ENCODE measurements at places on chromosomes 2 and 18.

DNA sequence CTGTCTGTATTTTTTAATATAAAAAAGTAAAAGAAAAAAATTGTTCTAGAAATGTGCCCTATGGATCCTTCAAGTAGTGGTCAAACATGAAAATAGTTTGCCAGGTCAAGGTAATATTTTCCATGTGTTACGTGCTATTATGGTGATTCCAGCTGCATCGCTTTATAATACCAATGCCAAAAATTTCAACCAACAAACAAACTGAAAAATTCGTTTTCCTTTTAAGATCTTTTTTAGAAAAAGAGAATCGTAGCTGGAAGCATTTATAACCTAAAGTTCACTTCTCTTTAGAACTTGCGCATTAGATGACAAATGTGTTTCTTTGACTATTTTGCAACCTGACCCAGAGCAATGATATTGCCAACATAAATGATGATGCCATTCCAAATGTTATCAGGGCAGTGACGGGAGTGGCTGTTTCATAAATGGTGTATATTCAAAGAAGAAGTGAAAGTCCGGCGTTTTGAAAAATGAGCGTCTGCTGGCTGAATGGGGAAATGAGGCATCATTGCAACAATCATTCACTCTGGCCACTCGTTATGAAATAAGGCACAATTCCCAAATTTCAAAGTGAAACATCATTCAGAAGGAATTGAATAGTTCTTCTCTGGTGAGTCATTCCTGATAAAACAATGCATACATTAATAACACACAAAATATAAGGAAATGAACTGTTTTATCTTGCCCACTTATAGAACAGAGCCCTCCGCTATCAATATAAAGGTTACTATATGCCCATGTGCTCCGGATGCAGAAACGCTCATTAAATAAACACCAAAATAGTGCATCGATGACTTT lies 297.4 kb downstream of the TGIF1 start:
- DNase-seq, result no peak

DNA sequence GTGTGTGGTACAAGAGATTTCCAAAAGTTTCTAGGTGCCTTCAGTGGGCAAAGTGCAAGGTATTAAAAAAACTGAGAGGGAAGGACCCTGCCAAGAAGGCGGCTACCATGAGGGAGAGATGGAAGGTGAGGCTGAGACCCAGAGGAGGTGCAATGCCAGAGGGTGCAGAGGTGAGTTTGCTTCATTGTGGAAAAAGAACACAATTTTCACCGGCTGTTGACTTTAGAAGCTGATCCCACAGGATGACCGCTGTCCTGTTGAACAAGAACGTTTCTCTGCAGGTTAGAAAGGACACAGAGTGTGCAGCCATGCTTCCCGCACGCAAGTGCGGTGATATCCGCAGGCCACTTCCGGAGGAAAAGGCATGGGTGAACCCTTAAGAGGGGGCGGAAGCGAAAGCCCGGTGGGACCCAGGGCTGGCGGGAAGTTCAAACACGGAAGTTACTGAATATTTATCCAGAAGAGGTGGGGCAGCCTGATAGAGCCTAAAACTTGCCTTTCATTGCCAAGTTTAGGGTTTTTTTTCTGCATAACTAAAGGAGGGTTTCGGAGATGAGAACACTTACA lies 16.6 kb downstream of the SP110 start:
- no peak for DNase-seq

- DNase-seq, result no peak
Observed at GRCh38 chr2:111705711-111706336, 178.2 kb downstream of the ANAPC1 start.

DNA sequence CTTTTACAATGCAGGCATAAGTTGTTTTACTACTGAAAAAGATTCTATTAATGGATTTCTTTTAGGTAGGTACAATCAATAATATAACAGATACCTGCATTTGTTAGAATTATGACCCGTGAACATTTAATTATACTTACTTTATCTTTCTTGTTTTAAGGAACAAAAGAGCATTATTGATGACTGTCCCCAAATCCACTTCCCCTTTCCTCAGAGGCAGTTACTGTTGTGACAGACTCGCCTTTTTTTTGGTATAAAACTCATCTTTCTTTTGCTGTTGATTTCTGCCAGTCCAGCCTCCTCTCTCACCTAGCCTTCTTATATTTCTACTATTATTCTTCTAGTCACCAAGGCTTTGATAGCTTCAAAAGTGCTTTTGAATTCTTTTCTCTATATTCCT lies 12.1 kb downstream of the ACTR3 start:
- no peak for DNase-seq

DNA sequence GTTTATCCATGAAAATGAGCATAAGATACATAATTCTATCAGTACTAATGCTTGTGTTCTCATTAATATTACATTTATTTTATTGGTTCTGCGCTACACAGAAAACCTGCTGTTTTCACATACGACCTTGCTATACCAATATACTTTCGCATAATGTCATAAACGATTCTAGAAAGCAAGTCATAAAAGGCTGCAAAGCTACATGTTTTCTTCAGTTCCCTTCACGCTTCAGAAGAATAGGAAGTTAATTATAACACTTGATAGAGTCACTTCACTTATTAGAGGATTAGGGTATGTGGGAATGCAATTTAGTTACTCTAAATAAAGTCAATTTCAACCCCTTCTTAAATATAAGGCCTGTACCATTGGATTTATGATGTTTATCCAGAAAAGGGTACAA lies 29.0 kb downstream of the PSME4 start:
- no peak for DNase-seq

- no peak for DNase-seq
Observed at GRCh38 chr2:180144338-180144813, 137.3 kb upstream of the CWC22 start.

- DNase-seq, result no peak
Observed at GRCh38 chr18:62797329-62797728, 82.0 kb downstream of the PHLPP1 start.

- DNase-seq, result no peak
Observed at GRCh38 chr18:55419132-55419946, 168.7 kb downstream of the TCF4 start.

DNA sequence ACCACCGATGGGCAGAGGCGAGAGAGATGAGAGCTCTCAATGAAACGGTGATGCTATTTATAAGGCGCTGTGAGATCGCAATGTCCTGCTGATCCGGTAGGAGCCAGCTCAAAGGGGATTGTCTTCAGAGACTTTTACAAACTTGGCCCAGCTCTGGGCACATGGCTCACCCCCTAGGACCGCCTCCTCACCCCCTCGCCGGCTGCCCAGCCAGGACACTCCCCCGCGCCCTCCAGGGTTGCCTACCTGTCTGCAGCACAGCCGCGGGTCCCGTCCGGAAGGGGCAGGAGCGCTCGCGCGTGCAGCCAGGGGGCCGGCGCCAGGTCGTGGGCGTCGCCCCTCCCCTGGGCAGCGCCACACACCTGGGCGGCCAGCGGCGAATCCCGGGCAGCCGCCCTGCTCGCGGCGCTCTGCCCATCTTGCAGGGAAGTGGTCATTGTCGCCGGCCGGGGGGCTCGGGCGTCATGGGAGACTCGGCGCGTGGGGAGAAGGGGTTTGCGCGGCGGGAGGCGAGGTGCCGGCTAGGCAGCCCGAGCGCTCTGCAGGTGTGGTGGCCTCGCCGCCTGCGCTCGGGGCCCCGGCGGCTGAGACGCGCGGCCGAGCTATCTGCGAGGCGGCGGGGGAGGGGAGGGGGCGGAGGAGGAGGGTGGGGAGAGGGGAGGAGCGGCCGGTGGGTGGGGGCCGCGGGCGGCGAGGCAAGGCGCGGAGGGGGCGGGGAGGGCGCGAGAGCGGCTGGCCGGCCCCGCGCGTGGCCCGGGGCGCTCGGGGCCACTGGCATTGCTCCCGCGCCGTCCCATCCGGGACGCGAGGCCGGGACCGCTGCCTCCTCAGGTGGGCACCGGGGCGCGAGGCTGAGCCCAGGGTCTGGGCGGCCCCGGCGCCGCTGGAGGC lies at the start of gene GRB14:
TSS of gene GRB14 (minus strand) at position 610 of the 891 bp plus-strand sequence. CDS start at position 437, 173 bp downstream.
- no peak for DNase-seq

- DNase-seq, result no peak
Observed at GRCh38 chr18:58501066-58501896, 127.6 kb downstream of the ALPK2 start.

DNA sequence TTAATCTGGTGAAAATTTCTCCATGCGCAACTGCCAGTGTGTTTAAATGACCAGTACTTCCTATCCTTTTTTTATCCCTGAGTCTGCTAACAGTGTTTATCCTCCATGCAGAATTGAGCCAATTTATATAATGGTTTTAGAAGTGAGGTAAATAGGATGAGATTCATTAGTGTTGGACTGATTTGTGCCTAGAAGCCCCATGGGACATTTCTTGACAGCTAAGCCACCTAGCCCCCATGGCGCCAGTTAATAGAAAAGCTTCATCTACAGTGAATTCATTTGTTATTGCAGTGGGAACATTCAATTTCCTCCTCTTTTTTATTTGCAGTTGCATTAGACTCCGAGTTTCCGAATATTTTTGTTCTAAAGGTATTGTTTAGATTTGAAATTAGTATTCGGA lies 175.6 kb downstream of the ARL6IP6 start:
- DNase-seq, result no peak

DNA sequence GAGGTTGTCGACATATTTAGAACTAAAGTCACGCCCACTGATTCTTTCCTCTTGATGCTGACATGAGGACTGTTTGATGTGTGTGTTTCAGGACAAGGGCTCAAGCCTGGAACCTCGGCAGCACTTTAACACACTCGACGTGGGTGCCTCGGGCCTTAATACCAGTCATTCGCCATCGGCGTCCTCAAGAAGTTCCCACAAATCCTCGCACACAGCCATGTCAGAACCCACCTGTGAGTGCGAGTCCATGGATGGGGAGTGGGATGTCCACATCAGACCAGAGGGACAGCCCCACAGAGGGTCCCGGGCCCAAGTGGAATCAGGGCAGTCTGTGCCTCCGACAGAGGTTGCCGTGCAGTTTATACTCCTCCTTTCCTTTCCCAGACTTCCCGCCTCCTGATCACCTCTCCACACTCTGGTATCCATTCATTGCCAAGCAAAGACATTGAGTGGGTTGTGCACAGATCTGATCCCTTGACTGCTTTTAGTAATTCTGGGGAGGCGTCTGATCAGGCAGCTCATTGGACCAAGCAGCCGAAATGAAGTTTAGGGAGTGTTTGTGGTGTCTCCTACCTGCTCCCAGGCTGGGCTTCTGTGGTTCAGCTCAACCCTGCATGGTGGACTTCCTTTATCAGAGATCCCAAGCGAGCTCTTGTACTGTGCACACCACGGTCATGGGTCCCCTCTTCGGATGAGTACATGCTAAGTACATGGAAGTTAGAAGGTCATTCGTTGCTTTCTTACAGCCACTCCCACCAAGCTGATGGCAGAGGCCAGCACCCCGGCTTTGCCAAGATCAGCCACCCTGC lies 27.2 kb upstream of the RPL31 start:
- DNase-seq, result no peak

- no peak for DNase-seq
Observed at GRCh38 chr2:20123871-20124594, 72.6 kb upstream of the LAPTM4A start.

DNA sequence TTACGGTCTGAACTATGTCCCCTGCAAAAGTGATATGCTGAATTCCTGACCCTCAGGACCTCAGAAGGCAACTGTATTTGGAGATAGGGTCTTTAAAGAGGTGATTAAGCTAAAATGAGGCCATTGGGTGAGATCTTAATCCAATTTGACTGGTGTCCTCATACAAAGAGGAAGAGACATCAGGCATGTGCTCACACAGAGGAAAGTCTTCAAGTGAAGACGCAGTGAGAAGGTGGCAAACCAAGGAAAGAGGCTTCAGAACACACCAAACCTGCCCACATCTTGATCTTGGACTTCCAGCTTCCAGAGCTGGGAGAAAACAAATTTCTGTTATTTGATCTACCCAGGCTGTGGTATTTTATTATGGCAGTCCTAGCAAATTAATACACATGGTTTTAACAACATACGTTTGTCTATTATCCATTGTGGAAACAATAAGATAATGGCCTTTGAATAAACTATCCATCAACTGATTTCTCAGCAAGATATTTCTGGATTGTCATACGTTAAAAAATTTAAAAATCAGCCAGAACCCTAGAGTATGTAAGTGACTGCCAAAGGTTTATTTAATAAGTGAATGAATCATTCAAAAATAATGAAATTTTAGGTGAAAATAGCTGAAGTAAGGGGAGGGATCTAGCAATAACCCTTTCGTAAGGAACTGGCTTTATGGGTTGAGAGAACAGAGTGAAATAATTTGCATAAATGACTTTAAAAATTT lies 6.5 kb downstream of the WIPF1 start:
- DNase-seq, result no peak

- DNase-seq, result no peak
Observed at GRCh38 chr2:12950174-12950573, 233.4 kb downstream of the TRIB2 start.

GRCh38 chr2:26471766-26472706 lies 5.9 kb downstream of the OTOF start:
- no peak for DNase-seq

DNA sequence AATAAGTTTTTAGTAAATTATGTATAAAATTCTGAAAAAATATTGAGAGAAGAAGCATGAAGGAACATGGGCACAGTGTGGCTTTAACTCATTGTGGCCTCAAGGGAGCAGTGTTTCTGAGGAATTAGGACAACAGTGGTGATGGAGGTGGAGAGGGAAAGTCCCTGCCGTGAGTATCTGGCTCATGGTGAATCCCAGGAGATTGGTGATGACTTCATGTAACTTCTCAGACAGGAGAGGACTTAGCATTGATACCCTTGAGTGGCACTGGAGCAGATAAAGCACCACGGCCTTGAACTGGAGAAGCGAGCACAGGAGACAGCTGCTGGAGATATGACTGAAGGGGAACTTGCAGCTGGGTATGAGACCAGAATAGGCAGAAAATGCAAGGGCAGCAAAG lies 35.0 kb upstream of the LRP1B start:
- DNase-seq, result no peak

GRCh38 chr2:62150597-62151305 lies 45.2 kb upstream of the B3GNT2 start:
- DNase-seq, result no peak

- DNase-seq, result no peak
Observed at GRCh38 chr2:105320651-105321215, 8.8 kb downstream of the TGFBRAP1 start.

- no peak for DNase-seq
Observed at GRCh38 chr2:129480790-129481189, 498.7 kb upstream of the RAB6C start.

DNA sequence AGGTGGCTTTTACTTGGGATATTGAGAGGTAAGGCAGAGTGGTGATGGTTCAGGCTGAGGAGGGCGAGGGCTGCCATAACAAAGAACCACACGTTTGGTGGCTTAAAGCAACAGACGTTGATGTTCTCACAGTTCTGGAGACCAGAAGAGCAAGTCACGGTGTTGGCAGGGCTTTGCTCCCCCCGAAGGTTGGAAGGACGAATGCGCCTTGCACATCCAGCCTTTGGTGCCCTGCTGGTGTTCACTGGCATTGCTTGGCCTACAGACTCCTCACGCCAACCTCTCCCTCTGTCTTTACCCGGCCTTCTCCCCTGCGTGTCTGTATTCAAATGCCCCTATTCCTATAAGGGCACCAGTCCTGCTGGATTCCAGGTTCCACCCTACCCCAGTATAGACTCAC lies 125.4 kb downstream of the TPO start:
- no peak for DNase-seq

DNA sequence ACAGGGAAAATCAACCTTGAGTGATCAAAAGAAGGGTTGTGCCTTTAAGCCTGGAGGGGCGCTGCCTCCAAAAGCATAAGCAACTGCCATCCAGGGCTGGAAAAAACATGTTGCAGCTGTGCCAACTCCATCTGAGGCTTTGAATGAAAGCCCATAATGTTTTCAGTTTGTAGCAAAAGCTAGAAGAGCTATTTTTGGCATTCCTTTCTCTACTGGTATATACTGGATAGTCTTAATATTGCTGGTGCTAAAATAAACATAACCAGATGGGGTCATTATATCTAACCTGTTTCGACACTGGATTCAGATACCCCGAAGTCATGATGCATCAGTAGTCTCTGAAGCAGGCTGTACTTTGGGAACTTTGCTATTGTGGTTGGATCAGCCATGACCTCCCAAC lies 25.1 kb downstream of the ANXA4 start:
- DNase-seq, result no peak

All from stimulated activated CD4-positive, alpha-beta T cell treated with anti-CD3 and anti-CD28 coated beads, Interleukin-2, amount 100 ng/mL, for 4 hours (primary cell).